ENCODE measurements at places on chromosomes 2 and 18.

GRCh38 chr2:42787788-42788477 is 4.5 kb downstream of the HAAO start:
- DNase-seq = no peak

- DNase-seq = no peak
Observed at GRCh38 chr18:48570313-48570712, 31.5 kb downstream of the CTIF start.

- no peak for DNase-seq
Observed at GRCh38 chr2:84870306-84870705, 10.6 kb downstream of the TRABD2A start.

- no peak for DNase-seq
Observed at GRCh38 chr2:38386377-38386776, 9.3 kb upstream of the ATL2 start.

- no peak for DNase-seq
Observed at GRCh38 chr2:4107179-4107578, 403.8 kb downstream of the DCDC2C start.

GRCh38 chr2:62197011-62197924 is 1.4 kb downstream of the B3GNT2 start:
- DNase-seq = peak; percentile 9

DNA sequence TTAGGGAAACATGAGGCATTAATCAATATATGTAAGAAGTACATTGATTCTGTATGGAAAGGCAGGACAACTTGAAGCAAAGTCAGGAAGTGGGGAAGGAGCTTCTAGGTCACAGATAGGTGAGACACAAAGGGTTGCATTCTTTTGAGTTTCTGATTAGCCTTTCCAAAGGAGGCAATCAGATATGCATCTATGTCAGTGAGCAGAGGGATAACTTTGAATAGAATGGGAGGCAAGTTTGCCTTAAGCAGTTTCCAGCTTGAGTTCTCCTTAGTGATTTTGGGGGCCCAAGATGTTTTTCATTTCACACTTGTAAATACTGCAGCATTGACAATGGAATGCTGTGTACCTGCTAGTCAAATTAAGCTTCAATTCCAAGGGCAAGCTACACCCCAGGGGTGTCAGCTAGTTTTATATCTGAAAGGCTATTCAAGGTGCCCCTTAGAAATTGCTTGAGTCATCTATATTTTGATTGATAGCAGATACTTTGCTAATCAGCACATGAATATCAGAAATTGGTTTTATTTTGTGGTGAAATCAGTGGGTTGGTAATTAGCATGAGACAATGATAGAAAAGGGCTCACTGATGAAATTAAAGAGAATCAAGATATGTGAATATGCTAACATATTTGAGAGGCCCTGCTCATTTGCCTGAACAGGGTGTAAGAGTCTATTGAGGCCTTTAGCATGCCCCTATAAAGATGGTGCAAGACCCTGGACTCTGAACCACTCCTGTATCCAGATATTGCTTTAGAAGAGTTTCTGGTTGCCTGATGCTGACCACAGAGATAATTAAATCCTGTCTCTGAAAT is 131.5 kb downstream of the TMEM17 start:
- no peak for DNase-seq
